ENCODE measurements at places on chromosomes 2 and 18.

GRCh38 chr2:164642268-164642667 is 21.0 kb upstream of the GRB14 start:
- DNase-seq, result no peak

DNA sequence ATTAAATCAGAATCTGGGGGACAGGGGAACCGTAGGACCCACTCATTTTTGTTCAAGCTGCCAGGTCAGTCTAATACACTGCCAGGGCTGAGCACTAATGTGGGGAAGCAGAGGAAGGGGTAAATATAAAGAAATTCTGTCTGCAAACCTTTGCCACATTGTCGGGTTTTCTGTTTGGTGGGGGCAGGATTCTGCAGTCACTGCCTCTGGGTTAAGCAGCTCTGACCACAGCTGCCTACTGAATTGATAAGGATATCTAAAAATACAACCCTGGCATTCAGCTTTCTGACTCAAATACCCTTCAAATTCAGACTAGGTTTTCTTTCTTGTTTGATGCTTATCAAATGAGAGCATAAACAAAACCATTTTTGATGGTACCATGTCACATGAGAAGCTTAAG is 6.0 kb downstream of the DNER start:
- no peak for DNase-seq

DNA sequence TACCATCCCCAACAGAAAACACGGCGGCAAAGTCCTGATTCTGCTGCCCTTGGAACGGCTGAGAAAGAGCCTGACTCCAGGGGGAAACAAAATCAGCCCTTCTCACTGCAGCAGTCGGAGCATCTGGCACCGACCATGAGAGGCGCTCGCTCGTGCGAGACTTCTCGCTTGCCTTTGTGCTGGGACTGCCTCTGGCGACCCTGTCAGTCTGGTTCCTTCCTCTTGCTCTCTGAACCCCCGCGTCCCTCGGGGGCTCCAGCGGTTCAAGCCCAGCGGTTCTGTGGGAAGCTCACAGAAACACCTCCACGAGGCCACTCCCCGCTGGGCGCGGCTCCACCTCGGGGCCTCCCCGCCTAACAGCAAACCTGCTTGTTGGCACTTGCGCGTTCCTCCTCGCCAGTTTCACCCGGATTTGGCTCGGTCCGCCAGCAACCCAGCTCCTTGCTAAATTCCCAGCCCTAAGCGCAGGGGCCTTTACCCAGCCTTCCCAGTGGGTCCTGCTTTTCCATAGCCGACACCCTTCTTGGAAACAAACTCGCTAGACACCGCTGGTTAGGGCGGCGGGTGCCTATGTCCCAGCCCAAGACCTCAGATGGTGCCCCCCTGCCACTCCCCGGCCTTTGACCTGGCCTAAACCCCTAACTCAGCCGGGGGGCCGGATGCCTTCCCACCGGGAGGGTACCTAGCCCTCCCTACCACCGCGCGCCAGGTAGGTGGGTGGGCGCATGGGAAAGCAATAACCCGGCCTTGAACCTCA is 2.2 kb downstream of the RND3 start:
- DNase-seq, result peak; percentile 79

DNA sequence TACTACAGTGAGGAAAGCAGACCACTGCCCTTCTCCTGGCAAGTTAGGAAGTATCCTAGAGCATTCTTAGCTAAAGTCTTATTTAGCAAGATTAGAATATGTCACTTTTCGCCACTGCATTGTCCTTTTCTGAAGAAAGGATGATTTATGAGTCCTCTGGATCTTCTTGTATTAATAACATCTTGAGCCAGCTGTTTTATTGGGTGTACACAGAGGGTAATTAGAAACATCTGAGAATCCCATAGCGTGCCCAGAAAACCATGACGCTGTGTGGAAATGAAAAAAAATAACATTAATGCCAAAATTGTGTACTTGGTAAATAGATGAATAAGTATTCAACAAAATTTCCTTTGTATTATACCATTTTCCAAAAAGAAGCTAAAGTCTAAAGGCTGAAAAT is 198.7 kb downstream of the LTBP1 start:
- DNase-seq, result no peak

DNA sequence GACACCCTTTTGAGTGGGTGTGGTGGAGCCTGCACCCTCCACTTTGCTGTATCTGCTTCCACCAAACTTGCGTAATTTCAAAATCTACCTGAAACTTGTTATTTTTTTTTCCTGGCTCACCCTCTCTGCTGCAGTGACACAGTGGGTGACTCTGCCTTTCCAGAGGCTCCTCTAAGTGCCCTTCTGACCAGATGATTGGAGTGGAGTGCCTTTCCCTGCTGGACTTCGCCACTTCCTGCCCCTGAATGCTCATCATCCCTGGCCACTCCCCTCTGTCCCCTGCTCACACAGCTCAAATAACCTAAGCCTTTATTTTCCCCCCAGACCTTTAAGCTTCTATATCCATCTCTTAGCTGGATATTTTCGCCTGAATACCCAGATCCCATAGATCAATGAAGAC is 777.5 kb upstream of the ID2 start:
- no peak for DNase-seq

- DNase-seq, result no peak
Observed at GRCh38 chr2:6510532-6510931, 355.2 kb downstream of the CMPK2 start.

- no peak for DNase-seq
Observed at GRCh38 chr2:205656941-205657340, 25.4 kb upstream of the NRP2 start.

GRCh38 chr2:19745318-19746136 is 156.3 kb downstream of the TTC32 start:
- no peak for DNase-seq

DNA sequence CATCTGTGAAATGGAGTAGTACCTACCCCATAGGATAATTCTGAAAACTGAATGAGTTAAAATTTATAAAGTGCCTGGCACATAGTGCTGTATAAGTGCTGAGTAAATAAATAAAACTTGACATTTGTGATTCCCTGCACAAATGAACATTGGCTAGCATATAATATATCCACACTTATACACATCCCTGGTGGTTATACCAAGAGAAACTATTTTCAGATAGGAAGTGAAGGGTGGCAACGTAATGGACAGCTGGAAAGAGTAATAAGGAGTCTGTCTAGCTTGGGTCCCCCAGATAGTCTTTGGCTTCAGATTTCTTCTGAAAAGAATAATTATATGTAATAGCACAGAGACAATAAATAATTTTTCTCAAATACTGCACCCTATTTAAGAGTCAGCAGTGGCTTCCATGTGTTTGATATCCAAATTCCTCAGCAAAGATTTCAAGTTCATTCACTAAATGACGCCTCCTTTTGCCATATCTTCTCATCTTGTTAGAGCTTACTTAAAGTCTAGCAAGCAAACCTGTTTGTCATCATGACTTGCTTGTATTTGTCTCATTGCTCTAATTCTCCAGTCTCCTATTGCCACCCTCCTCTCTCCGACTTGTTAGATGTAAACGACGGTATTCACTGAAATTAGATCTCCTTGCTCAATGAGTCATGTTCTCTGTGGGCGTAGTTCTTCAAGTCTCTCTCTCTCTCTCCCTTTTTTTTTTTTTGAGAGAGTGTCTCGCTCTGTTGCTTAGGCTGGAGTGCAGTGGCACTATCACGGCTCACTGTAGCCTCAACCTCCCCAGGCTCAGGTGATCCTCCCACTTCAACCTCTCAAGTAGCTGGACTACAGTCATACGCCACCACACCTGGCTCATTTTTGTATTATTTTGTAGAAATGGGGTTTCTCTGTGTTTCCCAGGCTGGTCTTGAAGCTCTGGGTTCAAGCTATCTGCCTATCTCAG is 8.7 kb upstream of the ADGRF3 start:
- DNase-seq, result peak; percentile 90

DNA sequence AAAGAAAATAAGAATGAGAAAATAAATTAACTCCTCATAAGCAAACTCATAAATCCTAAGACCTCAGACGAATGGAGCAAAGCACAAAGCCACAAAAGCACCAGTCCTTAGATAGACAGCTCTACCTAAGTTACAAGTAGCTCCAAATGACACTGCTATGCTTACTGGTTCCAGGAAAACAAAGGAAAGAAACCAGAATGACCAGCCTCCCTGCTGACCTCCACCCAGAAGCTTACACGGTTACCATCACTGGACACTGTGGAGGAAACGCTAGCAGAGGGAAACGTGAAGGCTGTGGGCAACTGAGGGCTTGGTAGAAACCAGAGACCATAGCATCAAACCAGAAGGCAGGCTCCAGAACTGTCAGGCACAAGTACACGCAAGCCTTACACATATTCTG is 67.8 kb downstream of the STK39 start:
- DNase-seq, result no peak

DNA sequence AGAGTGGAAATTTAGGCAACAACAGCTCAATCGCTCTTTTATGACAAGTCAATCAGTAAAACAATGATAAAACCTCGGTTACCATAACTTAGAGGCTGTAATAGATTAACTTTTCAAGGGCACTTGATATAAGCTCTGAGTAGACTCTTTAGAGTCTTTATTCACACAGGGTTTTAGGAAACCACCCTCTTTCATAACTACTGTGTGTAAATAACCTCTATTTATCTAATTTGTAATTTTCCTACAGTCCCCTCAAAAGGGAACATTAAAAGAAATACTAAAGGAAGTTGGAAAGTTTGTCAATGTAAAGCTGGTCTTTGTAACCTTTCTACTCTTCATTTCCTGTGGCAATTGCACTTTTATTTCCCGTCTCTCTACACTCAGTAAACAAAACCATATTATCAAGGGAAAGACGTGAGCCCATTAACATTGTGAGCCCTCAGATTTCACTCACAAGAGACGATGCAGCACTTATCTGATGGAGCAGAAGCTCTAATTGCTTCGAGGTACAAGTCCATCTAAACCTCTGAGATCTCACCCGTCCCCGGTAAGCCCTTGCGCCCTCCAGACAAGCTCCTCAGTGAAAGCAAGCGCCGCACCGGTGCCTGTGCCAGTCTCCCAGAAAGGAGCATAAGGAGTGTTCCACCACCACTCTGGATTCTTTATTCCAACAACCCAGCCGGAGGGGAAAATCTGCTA is 1.1 kb upstream of the HOXD1 start:
- DNase-seq, result no peak

DNA sequence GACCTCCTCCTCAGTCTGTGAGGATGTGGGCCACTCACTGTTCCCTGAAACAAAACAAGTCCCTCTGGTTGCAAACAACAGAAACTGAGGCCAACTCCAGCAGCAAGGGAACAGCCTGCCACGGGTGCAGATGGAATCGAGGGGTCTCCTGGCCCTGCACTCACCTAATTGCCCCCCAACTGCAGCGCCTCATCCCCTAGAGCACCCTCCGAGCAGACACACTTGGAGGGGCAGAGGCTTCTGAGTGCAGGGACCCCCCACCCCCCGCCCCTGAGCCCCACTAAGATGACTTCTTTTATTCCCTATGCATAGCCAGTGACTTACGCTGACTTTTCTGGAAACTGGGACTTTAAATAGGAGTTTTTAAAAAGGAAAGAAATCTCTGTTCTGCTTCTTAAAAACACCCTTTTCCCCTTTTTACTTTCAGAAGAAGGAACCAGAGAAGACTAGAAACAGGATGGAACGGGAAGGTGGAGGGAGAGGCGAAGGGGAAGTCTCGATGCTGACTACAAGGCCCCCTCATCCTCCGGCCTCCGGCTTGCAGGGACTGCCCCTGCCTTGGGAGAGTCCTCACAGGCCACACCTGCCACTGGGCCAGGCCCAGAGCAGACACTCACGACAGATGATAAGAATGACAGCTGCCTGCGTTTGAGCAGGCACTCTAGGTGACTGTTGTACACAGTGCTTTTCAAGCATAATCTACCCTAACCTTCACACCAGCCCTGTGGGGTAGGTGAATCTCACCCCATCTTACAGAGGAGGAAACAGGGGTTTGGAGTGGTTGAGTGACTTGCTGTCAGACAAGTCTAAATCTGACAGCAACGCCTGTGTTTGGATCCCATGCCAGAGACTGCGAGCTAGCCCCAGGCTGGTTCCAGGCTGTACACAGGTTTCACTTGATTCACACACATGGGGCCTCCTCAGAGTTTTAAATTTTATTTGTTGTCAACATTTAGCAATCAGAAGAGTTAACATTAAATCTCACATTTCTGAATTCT is 28.2 kb upstream of the BIN1 start:
- peak; percentile 78 for DNase-seq

DNA sequence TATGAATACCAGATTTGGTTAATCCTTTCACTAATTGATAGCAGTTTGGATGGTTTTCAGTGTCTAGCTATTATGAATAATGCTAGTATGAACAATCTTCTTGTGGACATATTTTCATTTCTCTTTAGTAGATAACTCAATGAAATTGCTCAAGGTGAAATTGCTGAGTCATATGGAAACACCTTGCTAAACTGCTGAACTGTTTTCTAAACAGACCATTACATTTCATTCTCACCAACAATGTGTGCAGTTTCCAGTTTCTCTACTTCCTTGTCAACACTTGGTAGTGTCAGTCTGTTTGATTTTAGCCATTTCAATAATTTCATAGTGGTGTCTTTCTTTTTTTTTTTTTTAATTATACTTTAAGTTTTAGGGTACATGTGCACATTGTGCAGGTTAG is 250.0 kb downstream of the HRH4 start:
- DNase-seq, result no peak

DNA sequence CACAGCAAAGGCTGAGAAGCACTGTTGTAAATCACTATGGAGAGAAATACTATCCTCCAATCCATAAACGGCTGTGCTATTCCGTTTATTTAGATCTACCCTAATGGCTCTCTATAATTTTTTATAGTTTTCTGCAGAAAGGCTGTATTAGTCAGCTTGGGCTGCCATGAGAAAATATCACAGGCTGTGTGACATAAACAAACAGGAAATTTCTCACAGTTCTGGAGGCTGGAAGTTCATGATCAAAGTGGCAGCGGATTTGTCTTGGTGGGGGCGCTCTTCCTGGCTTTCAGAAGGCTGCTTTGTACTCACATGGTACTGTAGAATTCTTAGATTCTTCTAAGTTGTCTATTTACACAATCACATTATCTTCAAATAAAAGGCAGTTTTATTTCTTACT is 44.1 kb downstream of the C1D start:
- DNase-seq, result no peak

- DNase-seq, result peak; percentile 24
Observed at GRCh38 chr18:59180150-59180845, 39.7 kb upstream of the GRP start.

- DNase-seq, result peak; percentile 34
Observed at GRCh38 chr2:157355618-157356017, 30.0 kb upstream of the ERMN start.

DNA sequence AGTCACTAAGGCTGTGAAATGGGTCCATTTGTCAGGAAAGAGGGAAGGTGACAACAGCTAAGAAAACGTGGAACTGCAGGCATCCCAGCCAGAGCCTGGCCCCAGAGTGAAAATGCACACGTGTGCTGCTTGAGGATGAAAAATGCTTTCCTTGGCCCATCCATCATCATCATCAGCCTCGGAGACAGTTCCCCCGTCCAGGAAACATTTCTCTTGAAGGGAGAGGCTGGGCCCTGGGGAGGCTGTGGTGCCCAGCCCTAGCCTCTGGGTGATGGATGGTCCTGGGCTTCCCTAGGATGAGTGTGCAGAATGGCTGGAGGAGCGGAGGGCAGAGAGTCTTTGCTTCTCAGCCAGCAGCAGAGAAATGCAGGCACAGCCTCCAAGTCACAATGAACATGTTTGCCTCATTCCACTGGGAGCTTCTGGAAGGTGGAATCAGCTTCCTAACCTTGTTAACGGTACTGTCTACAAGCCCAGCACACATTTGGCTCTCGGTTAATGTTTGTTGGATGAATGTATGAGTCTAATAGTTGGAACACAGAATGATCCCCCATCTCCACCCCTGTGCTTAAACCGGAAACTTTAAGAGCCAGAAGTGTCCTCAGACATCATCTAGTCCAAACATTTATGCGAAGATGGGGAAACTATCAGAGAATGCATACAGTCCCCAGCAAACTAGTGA is 164.0 kb downstream of the RDH14 start:
- DNase-seq, result no peak

- no peak for DNase-seq
Observed at GRCh38 chr2:217475101-217475500, 527.7 kb downstream of the TNS1 start.

All from myocyte (in vitro differentiated cells).